ENCODE measurements at places on chromosomes 16 and 17.
A peak's percentile ranks its signal among the peaks of the same experiment; 100 is the strongest.

DNA sequence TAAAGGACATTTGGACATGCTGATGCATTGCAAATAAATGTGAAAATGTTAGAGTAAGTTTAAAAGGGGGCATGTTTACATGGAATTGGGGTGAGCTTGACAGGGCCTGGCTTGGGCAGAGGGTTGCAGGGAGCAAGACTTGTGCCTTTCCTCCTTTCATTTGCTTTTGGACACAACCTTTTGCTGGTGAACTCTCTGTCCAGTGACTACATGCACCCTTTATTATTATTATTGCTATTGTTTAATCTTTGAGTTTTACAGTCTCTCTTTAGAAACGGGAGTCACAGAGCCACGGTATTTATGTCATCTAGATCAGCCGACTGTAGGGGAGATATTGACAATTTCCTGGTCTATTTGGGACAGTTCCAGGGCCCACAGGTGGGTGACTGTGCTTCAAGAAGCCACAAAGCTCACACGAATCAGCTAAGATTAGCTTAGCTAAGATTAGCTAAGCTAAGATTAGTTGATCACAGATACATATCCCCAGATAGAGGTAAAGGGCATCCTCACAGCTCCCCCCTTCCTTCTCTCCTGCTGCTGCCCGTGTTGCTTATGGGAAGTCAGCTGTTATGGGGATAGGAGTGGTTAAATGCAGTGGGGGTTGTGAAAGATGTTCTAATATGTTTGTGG is 28.9 kb upstream of the ETV4 start:
- no peak for DNase-seq

- DNase-seq = peak; percentile 58
Measured at GRCh38 chr17:67546578-67547527, 169.8 kb downstream of the PITPNC1 start.

GRCh38 chr17:17752821-17753321 is 71.6 kb downstream of the RAI1 start:
- no peak for DNase-seq

GRCh38 chr16:3595110-3595486 is 16.3 kb downstream of the SLX4 start:
- no peak for DNase-seq

DNA sequence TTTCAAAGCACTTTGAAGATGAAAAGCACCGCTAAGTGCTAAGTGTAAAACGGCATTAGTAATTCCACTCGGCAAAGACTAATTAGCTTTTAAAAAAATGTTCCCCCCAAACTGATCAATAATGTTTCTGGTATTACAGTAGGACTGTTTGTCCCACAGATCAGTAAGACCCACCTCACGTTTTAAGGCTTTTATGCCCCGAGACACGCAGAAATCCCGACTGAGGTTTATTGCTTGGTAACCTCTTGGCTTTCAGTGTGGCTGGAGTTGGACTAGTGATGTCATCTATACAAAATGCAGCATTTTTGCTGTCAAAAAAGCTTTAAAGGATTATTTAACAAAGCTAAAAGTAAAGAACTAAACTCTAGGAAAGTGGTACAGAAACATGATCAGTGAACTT is 414.6 kb upstream of the PSMD7 start:
- peak; percentile 36 for DNase-seq

DNA sequence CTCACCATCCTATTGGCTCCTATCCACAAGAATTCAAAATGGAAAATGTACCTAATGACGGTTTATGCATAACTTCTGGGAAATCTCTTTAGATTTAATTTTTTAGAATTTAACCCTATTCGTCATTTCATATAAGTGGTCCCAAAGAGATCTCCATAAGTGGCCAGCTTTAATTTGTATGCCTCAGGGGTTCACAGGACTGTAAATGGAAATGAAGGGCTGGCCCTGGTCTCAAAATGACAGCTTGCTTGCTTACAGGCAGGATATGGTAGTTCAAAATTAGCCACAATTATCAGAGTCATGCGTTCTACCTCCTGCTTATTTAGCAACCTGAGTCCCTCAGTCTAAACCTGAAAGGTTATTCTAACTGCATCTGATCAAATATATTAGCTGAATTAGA is 6.6 kb upstream of the NACA2 start:
- no peak for DNase-seq

DNA sequence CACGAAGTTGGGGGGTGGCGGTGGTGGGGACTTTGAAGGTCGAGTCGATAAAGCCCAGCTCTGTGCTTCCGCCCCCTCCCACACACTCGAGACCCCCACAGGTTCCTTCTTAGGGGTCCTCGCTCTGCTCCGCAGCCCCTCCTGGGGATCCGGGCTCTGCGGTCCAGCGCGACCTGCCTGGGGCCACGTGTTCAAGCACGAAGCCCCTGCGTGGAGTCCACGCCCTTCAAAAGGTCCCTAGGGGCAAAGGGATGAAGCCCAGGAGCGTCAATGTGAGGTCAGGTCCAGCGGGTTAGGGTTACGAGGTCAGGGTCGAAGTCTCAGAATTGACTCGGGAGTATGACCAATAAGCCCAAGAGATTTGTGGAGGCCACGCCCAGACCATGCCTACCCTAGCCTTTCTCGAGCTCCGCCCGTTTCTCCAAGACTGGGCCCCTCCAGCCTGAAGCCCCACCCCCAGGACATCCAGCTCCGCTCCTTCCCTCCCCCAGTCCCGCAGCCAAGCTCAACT is 786 bp upstream of the CACNA1G start:
- peak; percentile 61 for DNase-seq

DNA sequence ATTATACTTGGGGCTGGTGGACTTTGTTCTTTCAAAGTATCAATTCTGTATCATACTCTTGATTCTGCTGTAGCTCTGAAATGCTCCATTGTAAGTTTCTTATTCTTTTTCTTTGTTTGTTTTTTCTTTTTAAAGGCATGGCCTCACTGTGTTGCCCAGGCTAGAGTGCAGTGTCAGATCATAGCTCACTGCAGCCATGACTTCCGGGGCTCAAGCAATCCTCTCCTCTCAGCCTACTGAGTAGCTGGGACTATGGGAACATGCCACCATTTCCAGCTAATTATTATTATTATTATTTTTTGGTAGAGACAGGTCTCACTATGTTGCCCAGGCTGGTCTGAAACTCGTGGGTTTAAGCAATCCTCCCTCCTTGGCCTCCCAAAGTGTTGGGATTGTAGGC is 38.9 kb upstream of the METTL9 start:
- no peak for DNase-seq

DNA sequence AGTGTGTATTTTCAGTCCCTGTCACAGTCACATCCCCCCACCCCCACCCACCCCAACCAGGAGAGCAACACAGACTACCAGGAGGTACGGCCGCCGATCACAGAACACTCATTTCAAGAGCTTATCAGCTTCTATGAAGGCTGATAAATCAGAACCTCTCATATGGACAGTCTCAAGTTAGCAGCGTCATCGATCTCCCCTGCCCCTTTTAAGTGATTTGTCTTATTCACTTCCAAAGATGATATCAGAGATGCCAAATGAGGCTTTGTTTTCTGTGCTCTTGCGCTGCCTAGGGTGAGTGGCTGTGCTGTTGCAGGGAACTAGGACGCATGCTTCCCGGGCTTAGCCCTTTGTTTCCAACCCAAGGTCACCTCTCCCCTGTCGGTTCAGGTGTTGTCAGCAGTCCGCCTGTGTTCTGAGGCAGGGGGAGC is 26.8 kb upstream of the PMFBP1 start:
- DNase-seq = no peak

GRCh38 chr16:53912155-53912554 is 208.2 kb downstream of the FTO start:
- peak; percentile 13 for DNase-seq

DNA sequence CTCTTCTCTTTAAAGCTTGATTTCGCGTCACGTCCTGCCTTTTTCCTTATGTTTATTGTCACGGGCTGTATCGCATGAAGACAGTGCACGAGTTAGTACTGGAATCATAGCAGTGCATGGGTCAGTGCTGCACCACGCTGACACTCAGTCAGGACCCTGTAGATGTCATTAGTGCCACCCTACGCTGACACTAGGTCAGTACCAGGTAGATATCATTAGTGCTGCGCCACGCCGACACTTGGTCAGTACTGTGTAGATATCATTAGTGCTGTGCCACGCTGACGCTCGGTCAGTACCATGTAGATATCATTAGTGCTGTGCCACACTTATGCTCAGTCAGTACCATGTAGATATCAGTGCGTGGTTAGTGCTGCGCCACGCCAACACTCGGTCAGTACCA is 106.2 kb upstream of the ZNF469 start:
- DNase-seq = no peak

DNA sequence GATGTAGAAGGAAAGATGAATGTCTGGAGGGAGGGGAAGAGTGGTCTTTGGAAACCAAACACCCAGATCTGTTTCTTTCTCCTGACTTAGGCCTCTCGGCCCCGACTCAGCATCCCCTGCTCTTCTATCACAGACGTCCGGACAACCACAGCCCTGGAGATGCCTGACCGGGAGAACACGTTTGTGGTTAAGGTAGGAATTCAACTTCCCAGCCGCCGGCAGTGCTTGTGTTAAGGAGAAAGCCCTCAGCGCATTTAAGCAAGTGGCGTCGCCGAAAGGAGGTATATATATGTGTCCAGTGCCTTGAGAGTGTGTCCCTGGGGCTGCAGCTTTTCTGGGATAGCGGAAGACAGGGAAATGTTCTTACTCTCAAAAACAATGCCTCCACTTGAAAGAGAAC is 3.6 kb downstream of the SH2B1 start:
- DNase-seq = no peak

GRCh38 chr17:82113941-82114340 is 15.9 kb upstream of the FASN start:
- DNase-seq = no peak

DNA sequence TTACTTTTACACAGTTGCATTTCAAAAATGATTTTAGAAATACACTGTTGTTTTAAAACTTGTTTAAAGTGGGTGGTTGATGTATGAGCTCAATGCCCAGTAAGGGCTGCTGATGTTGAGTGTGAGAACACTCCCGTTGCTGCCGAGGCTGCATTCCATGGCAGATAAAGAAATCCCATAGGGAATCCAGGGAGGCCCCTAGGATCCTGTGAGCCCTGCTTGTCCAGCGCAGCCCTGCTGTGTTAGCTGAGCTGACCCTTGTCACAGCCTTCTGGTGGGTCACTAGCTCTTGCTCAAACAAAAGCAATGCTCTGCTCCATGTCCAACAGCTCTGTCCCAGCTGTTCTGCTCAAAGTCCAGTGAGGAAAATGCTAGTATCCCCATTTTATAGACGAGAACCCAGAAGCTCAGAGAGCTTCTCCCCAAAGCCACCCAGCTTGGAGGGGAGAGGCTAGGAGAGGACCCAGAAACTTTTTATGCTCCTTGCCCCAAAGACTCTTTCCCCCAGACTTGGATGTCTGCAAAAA is 18.6 kb upstream of the COL1A1 start:
- DNase-seq = peak; percentile 87

GRCh38 chr16:397736-398332 is 835 bp downstream of the NME4 start:
- DNase-seq = peak; percentile 87

- peak; percentile 59 for DNase-seq
Measured at GRCh38 chr17:61235827-61236197, 163.8 kb upstream of the TBX2 start.

- DNase-seq = peak; percentile 90
Measured at GRCh38 chr17:31394544-31394943, 3.1 kb downstream of the RAB11FIP4 start.

- no peak for DNase-seq
Measured at GRCh38 chr17:31323551-31323950, 2.1 kb upstream of the EVI2A start.

GRCh38 chr16:58582133-58582532 is 47.5 kb downstream of the CNOT1 start:
- DNase-seq = no peak

DNA sequence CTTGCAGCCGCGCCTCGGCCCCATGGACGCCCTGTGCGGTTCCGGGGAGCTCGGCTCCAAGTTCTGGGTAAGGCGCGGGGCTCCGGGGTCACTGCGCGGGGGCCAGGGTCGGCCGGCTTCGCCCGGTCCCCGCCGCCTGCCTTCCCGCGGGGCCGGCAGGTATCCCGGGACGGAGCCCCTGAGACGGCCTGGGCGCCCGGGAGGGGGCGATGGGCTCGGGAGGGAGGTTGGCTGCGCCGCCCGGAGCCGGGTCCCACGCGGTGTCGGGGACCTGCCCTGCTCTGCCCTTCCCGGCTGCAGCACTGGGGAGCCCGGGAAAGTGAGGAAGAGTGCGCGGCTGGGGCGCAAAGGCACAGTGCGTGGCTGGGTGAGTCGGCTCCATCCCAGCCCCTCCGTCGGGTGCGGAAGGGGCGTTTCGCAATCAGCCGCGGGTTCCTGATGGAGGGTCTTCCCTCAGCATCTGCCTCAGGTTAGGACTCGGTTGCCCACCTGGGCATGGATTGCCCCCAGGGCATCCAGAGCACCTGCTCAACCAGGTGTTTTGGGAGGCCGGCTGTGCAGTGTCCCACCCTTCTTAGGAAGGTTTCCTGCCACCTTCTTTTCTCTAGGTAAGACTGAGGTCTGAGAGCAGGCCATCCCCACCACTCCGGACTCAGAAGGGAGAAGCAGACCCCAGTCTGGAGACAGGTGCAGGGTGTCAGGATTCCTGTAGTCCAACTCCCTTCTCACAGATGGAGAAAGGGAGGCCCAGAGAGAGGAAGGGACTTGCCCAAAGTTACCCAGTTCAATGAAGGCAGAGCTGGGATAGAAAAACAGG is 442 bp downstream of the ABCC3 start:
- peak; percentile 48 for DNase-seq

GRCh38 chr16:89159850-89160354 is 11.6 kb upstream of the CDH15 start:
- DNase-seq = no peak

DNA sequence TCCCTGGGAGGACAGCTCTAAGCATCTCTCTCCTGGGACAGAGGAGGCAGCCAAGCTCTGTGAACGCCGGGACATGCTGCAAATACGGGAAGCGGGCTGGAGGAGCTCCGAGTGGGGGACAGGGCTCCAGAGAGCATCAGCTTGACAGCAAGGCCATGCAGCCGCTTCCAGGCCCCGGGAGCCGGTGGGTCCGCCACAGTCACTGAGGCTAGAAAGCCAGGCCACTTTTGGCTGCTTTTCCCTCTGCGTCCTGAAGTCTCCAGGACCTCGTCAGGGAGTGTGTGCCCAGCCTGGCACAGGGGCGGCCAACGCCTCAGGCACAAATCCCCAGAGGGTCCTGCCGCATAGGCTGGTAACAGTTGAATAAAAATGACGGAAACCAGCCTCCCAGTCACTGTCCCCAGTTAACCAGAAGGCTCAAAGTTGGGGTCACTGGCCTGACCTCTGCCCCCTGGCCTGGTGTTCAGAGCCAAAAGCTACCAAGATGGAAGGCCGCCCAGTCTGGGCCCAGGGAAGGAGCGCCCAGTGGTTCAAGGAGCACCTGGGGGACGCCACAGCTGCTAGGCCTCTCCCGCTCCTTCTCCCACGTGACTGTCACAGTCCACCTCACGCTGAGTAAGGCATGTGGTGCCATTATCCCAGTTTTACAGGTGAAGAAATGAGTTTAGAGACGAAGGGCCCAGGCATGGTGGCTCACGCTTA is 3.2 kb upstream of the TRIM65 start:
- no peak for DNase-seq

GRCh38 chr17:47998044-47998443 is 27.1 kb downstream of the CDK5RAP3 start:
- DNase-seq = no peak
